HFFc6 (cell line): ENCODE measurements at places on chromosomes 4 and X. TPM values are rescaled to one million over a fixed set of nuclear protein-coding genes. Genes with fewer than 3 reads are reported as not detected.

DNA sequence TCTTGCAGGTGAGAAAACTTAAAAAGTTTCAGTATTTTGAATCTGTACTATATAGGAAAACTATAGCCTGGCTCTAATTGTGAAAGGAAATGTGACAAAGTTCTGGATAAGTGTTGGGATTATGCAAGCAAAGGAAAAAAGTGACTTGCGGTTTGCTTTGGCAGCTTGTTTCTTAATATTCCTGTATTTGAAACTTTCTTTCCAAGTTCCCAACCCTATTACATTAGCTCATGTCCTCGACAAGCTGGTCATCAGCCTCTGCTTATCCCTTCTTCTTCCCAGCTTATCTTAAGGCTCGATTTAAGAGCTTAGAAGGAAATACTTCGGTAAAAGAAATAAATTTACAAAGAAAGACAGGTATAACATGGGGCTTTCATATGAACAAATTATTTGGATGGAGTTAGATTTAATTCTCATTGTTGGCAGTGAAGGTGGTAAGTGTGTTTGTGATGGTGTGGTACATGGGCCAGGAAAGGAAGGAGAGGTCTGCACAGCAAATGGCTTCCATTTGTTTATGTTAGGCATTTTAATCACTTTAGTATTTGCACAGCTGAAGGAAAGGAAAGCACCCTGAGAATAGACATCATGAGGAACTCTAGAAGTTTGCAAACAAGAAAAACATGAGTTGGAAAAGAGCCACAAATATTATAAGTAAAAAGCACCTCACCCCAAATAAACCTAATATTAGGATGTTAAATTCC is 5.1 kb upstream of the MYOZ2 start:
- no peak overlapping the region for H3K4me3 ChIP-seq
- H3K4me1 ChIP-seq, result peaks cover 38% of the 10 kb centered on the region
- no peak for DNase-seq
- H3K27me3 ChIP-seq, result peaks cover 5% of the 10 kb centered on the region
- H3K27ac ChIP-seq, result no peak overlapping the region

- H3K27me3 ChIP-seq, result no peaks in the 10 kb centered on the region
- peaks cover 30% of the 10 kb centered on the region for H3K4me1 ChIP-seq
Observed at GRCh38 chr4:128840711-128841318, 31.3 kb downstream of the JADE1 start.

- no peak overlapping the region for H3K27ac ChIP-seq
- H3K4me1 ChIP-seq, result no peaks in the 10 kb centered on the region
- H3K4me3 ChIP-seq, result no peak overlapping the region
- no peak for DNase-seq
- H3K36me3 ChIP-seq, result no peaks in the 10 kb centered on the region
- no peaks in the 10 kb centered on the region for H3K27me3 ChIP-seq
Observed at GRCh38 chrX:85365370-85365995, 14.0 kb downstream of the POF1B start.

GRCh38 chr4:67934628-67935027 is 28.7 kb downstream of the TMPRSS11A start:
- no peak for DNase-seq
- peaks cover 5% of the 10 kb centered on the region for H3K27me3 ChIP-seq
- peaks cover 6% of the 10 kb centered on the region; the same call in 1 of the 2 replicates for H3K4me1 ChIP-seq
- no peak overlapping the region for H3K27ac ChIP-seq

DNA sequence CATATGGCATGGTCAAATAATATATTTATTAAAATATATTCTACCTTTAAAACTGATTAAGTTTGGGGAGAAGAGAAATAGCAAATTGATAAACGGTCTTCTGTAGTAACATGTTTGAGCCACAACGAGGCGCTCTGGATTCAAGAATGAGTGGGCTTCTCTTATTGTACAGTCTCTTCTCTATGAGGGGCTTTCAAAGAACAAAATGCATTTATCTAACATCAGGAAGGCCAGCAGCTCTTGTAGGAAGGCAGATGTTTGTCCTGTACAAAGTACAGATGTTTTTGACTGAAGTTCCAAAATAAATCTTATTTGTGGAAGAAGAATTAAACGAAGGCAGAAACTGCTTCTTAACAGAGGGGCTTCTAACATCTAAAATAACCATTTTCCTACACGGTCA is 153.6 kb downstream of the RASL11B start:
- H3K27ac ChIP-seq, result peak overlapping the region; percentile 63
- no peaks in the 10 kb centered on the region for H3K36me3 ChIP-seq
- H3K4me1 ChIP-seq, result peaks cover 100% of the 10 kb centered on the region
- no peaks in the 10 kb centered on the region for H3K27me3 ChIP-seq

DNA sequence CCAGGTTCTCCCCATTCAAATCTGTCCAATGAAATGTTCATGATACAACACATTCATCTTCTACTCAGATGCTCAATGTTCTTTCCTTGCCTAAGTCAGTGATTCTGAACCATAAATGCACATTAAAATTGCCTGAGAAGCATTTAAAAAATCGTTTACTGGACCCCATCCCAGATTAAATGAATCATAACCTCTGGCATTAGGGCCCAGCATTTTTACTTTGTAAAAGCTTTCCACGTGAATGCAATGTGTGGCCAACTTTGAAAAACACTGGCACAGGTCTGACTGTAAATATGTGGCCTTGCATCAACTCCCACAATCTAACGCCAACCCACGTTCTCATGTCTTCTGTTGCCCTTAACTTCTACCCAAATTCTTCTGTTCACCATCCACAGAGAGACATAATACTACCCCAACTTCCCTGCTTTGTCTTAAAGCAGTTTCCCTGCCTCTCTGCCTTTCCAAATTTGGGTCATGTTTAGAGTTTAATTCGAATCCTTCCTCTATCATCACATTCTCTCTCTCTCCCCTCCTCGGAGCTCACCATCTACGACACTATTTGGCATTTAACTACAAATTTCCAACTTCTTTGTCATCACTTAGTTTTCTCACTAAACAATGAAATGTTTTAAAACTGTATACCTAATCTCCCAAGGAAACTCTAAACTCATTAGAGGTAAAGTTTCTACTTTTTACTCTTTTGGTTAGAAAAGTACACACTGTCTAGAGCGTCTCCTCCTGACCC is 78.7 kb downstream of the PRKG2 start:
- H3K27ac ChIP-seq, result peak overlapping the region; percentile 46; the same call in 1 of the 2 replicates
- H3K36me3 ChIP-seq, result no peaks in the 10 kb centered on the region
- H3K27me3 ChIP-seq, result no peaks in the 10 kb centered on the region

DNA sequence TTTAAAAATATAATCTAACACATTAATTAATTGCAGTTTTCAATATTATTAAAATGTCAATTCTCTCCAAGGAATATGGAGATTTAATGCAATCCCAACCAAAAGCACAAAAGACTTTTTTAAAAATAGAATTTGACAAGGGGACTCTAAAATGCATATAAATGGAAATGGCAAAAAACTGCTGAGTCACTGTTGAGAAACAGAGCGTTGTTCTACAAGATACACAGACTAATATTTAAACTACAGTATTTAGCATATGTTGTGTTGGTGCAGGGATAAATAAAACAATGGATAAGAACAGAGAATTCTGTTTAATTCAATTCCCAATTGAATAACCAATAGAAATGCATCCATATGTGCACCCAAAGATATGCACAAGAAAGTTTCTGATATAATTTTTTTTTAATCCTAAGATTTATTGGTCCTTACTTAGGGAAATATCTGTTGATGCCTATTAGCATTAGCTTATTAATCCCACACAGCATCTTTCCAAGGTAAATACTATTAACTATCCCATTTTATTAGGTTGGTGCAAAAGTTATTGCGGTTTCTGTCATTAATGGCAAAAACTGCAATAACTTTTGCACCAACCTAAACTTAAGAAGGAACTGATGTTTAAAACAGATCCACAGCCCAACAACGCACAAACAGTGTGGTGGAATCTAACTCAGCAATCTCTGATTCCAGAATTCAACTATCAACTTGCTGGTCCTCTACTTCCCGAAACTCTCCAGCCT is 86.8 kb upstream of the VEGFC start:
- peaks cover 80% of the 10 kb centered on the region for H3K4me1 ChIP-seq
- DNase-seq, result no peak
- H3K27ac ChIP-seq, result 0 out of 2 replicates have a peak overlapping the region, but pooled peaks have one; percentile 25

DNA sequence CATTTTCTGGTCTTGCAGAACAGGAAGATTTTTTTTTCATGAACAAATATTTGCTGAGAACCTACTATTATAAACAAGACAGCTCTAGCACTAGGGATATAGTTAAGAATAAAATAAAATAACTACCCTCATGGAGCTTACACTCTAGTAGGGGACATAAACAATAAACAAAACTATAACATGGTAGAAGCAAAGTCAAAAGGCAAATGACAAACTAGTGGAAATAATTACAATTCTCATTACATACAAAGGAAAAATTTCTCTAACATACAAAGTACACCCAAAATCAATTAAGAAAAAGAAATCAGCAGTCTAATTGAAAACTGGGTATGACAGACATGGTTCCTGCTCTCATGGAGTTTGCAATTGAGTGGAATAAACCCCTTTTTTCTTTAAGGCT is 32.0 kb downstream of the VSIG4 start:
- H3K36me3 ChIP-seq, result no peaks in the 10 kb centered on the region
- DNase-seq, result no peak
- H3K4me1 ChIP-seq, result no peaks in the 10 kb centered on the region
- no peaks in the 10 kb centered on the region; the same call in 1 of the 2 replicates for H3K27me3 ChIP-seq

The TMPRSS11B gene
- not detected in 2 replicates for total RNA-seq

The ETNPPL gene
- total RNA-seq, result not detected in 3 replicates

The TAF7L gene
- total RNA-seq, result 0.31 and 0.42 TPM in 2 replicates

The SASH3 gene
- not detected in 3 replicates for total RNA-seq

The STATH gene
- not detected in 3 replicates for total RNA-seq

The ARHGAP6 gene
- 0.66 to 1.3 TPM (median 0.69 TPM) in 3 replicates for total RNA-seq

The UGT2B17 gene
- total RNA-seq, result not detected in 3 replicates

The GAB3 gene
- 0.05 and 0.06 TPM in 2 replicates for total RNA-seq

The LRRC66 gene
- total RNA-seq, result 0.04 to 0.21 TPM (median 0.11 TPM) in 3 replicates
